NCI-H226 (cell line): ENCODE measurements at places on chromosomes 11 and 22.

DNA sequence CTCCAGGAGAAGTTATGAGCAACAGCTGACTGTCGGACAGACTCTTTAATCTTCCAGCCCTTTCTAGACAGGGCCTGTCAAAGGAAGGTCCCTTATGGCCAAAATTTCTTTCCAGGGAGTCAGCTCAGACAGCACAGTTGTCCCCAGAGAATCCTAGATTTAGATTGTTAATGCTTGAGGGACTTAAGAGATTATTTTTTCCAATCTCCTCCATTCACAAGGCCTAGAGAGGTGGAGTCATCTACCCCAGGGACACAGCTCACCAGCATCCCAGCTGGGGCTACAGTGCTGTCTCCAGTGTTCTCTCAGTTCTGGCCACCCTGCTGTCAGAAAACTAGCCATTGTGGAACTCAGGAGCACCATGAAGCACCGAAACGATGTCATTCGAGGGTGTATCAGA lies 7.8 kb downstream of the DSCAML1 start:
- DNase-seq, result no peak

- no peak for DNase-seq
These were observed 93.2 kb downstream of the PHF21B start for GRCh38 chr22:44916281-44917231.

GRCh38 chr11:62015615-62016014 lies 48.2 kb upstream of the FTH1 start:
- DNase-seq, result no peak

- DNase-seq, result no peak
These were observed 31.7 kb upstream of the GCAT start for GRCh38 chr22:37775785-37776638.

DNA sequence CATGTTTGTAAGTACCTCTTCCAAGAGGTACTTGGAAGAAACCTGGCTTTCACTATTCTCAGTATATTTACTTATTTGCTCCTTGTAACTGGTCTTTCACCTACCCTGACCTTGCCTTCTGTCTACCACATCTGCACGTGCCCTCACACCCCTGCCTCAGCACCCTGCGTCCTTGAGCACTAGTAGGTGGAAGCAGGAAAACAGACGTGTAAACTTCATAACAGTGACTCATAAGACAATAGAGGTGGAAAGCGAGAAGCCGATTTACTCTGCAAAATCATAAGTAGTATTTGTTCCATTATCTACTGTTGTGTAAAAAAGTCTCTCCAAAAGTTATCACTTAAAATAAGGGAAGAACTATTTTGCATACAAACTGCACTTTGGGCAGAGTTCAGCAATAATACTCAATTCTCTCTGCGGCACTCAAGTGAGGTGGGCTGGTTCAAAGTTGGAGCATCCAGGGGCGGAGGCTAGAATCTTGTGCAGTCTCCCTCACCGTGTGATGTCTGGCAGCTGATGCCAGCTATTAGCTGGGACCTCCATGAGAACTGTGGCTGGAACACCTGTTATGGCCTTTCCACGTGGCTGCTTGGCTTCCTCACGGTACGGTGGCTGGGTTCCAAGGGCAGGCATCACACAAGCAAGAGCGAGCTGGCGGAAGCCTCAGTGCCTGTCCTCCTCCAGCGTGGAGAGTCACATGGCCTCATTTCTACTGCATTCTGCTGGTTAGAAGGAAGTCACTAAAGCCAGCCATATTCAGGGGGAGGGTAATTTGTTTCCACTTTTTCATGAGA lies 30.4 kb downstream of the PACS1 start:
- no peak for DNase-seq

DNA sequence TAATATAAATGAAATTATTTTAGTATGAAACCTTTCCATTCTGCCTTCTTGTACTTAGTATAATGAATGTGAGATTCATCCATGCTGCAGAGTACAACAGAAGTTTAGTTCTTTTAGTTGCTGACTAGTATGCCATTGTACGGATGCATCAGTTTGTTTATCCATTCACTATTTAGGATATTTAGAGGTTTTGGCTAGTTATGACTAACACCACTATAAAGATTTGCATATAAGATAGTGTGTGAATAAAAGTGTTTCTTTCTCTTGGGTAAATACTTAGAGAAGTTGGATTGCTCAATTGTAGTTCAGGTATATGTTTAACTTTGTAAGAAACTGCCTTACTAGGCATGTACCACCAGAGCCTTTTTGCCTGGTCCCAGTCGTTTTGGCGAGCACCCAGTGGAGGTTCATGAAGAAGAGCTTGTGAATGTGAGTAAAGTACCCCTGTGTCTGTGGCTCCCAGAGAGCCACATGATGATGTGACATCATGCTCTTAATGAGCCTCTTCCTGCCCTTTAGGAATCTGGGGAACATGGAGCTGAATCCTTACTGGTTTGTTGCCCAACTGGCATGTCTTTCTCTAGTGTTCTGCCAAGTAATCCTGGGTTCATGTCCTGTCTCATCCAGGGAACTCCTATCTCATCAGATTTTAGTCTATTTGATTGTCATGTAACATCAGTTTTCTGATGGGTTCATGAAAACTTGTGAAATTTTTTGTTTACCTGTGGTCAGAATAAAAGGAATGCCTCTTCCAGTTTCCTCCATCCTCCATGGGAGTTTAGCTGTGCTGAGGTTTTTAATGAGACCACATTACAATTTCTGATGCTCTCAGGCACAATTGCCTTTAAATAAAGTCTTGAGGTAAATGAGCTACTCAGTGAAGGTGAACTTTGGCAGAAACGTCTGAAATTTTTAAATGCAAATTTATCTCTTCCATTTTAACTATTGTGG lies 234.8 kb downstream of the CASP12 start:
- peak; percentile 50 for DNase-seq

DNA sequence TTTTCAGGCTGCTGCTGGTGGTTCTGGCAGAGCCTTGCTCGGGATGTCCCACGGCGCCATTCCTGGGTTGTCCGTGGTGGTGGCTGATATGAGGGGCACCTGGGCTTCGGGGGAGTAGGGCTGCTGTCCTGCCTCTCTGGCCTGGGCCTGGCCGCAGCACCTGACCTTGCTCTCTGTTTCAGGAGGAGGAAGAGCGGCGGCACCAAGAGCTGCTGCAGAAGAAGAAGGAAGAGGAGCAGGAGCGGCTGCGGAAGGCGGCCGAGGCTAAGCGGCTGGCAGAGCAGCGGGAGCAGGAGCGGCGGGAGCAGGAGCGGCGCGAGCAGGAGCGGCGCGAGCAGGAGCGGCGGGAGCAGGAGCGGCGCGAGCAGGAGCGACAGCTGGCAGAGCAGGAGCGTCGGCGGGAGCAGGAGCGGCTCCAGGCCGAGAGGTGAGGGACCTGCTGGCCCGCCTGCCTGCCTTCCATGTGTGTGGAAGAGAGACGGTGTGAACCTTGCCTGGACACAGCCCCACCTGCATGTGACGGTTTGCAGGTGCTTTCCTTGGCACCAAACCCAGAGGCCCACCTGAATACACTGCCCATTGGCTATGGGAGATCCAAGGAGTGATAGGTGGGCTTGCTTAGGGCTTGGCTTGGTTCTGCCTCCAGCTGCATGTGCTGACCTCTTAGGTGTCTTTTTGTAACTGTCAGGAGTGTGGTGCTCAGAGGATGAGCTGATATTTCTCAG lies 22.8 kb downstream of the INCENP start:
- DNase-seq, result no peak

GRCh38 chr22:44861245-44861644 lies 108.9 kb downstream of the ARHGAP8 start:
- DNase-seq, result no peak

GRCh38 chr11:24645563-24645962 lies 148.7 kb downstream of the LUZP2 start:
- no peak for DNase-seq

DNA sequence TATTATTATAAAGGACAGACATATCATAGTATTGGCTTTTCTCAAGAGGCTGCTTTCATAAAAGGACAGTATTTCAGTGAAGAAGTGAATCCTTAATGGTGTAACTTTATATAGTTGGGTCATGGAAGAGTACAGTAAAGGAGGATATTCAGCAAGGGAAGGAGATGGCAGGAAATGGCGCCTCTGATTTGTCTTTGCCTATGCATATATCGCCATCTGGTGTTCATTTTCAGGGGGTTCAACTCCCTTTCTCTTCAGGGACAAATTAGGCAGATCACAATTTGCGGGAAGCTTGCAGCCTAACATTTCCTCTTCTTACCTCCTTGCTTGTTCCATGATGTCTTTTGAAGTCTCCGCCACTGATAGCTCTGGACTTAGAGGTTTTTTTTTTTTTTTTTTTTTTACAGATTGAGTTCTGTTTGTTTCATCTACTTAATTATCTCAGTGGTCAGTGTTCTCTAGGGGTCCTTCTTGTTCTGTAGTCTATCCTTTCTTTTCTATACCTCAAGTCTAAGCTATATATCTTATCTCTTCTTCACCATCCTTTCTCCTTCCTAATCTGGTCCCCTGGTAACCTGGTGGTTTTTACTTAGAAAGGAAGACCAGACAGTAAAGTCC lies 21.8 kb upstream of the RRM1 start:
- peak; percentile 51 for DNase-seq

DNA sequence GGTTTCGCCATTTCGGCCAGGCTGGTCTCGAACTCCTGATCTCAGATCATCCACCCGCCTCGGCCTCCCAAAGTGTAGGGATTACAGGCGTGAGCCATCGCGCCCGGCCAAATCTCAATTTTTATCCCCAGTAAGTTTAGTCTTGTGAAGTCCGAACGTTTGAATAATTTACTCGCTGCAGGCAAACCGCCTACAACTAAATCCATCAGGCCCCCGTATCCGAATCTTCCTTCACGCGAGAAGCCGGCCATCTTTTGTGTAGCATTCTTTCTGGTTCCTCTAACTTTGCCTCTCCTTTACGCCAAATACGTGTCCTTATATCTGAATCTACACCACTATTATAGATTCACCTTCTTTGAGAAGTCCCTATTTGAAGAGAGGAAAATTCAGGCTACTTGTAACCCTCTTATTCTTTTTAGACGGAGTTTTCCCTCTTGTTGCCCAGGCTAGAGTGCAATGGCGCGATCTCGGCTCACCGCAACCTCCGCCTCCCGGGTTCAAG lies 581 bp upstream of the EIF3L start:
- DNase-seq, result no peak

GRCh38 chr11:1303126-1303821 lies 6.2 kb downstream of the TOLLIP start:
- DNase-seq, result no peak

DNA sequence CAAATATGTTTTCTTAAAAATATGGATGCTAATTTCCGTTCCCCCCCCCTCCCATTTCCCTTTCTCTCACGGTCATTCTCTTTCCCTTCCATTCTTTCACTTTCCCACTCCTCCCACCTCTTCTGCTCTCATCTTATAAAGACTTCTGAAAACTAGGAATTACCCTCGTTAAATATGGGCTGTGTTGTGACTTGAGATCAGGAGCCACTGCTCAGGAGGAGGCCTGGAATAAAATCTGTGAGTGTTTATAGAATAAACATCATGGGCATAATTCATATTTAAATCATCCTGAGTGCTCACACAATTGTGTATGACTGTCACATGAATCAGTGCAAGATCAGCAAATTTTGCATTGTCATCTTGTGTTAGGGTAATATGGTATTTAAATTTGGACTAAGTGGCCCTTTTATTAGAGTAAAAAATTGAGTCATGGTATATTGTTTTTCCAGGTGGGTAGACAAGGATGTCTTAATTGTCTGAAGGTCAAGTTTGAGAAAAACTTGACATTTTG lies 208.0 kb downstream of the DDX10 start:
- no peak for DNase-seq

GRCh38 chr11:43987384-43988039 lies 45.1 kb downstream of the C11orf96 start:
- DNase-seq, result peak; percentile 91

- no peak for DNase-seq
These were observed 191.9 kb upstream of the DDI1 start for GRCh38 chr11:103844327-103845215.

- no peak for DNase-seq
These were observed 12.5 kb downstream of the PATZ1 start for GRCh38 chr22:31333641-31334040.

GRCh38 chr11:69305885-69306540 lies 12.1 kb downstream of the MYEOV start:
- no peak for DNase-seq

GRCh38 chr22:30228509-30229359 lies 17.8 kb downstream of the LIF start:
- no peak for DNase-seq

DNA sequence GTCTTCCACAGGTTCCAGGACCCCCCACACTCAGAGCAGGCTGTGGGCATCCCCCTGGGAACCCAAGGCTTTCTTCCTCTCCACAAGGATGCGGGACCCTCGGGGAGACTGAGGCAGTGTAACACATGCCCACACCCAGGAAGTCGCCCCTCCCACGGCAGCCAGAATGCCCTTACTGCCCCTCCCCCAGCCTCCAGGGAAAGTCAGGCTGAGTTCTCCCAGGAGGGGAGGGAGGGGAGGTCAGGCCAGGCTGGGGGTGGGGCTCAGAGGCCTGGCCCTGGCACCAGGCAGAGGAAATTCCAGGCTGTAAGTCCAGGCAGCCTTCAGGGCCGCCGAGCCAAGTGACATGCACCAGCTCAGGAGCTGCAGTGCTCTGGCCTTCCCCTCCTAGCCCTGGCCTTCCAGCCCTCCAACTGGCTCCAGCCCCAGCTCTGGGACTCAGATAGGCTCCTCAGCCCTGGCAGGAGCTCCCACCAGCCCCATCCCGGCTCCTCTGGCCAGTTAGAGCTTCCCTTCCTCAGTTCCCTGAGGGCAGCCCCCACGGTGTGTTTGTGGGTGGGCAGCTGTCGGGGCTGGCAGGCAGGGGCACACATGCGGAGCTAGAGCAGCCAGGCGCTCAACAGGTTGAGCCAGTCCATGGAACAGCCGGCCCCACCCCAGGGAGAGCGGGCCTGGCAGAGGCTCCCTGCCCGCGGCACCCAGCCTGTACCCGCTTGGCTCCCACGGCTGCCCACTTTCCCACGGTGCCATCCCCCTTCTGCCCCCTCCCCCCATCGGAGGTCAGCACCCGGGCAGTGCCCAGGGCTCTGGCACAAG lies 3.6 kb downstream of the BCL9L start:
- DNase-seq, result peak; percentile 87

GRCh38 chr22:35407362-35407761 lies 7.4 kb downstream of the MCM5 start:
- DNase-seq, result no peak
